ENCODE measurements at places on chromosomes 12 and 14.

GRCh38 chr14:39023939-39024871 is 78.8 kb downstream of the SEC23A start:
- DNase-seq, result no peak

DNA sequence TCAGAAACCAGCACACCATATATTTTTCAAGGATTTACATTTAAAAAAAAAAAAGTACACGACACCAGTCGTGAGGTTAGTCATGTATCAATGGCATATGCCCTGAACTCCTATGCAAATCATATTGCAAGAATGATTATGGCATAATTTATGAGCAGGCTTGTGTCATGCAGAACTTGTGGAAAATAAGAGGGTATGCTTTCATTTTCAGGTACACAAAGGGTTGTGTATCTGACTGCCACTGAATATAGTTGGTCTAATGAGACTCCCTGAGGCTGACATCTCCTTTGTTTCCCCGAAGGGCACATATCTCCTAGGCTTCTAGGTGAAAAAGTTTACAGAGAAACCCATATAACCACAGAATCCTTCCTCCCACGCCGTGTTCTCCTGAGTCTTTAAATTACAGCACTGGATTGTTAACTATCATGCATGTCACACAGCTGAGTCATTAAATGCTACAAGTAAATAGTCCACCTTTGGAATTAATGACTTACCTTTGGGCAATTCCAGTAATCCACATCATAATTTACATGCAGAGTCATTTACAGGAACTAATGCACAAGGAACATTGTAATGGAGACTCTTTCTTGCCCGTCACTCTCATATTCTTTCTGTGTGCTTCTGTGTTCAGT is 356.7 kb upstream of the DIO2 start:
- DNase-seq, result no peak

DNA sequence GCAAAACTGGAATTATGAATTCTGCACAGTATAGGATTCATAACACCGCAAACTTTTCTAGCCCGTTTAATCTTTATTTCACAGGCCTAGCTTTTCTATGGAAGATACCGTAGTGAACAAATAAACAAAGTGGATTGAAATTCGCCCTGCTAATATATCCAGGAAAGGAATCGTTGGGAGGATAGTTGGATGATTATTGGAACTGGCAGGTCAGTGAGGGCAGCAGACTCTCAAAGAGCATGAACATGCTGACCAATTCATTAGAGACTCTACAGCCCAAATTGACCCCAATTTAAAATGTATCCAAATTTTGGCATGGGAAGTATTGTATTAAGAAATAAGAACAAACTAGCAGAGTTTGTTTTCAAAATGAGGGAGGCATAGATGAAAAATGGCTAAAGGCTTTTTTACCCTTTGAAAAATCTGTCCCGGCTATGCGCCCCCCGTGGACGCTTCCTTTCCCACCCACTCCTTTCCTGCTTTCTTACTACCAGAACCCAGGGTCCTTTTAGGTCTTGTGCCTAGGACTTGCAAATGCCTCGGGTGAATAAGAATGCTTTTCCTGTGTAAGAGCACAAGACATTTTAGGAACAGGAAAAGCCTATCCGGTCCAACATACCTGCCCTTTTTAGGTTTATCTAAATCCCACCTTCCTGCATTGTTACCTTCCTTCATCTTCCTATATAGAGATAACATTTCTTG is 84.6 kb upstream of the PTPRB start:
- no peak for DNase-seq

- DNase-seq, result no peak
Measured at GRCh38 chr12:2322554-2323120, 269.9 kb downstream of the CACNA1C start.

All from GM03348 (cell line).